Suppressor macrophage treated with lipopolysaccharide for 4 hours (primary cell): ENCODE measurements at places on chromosomes 3 and 15.

DNA sequence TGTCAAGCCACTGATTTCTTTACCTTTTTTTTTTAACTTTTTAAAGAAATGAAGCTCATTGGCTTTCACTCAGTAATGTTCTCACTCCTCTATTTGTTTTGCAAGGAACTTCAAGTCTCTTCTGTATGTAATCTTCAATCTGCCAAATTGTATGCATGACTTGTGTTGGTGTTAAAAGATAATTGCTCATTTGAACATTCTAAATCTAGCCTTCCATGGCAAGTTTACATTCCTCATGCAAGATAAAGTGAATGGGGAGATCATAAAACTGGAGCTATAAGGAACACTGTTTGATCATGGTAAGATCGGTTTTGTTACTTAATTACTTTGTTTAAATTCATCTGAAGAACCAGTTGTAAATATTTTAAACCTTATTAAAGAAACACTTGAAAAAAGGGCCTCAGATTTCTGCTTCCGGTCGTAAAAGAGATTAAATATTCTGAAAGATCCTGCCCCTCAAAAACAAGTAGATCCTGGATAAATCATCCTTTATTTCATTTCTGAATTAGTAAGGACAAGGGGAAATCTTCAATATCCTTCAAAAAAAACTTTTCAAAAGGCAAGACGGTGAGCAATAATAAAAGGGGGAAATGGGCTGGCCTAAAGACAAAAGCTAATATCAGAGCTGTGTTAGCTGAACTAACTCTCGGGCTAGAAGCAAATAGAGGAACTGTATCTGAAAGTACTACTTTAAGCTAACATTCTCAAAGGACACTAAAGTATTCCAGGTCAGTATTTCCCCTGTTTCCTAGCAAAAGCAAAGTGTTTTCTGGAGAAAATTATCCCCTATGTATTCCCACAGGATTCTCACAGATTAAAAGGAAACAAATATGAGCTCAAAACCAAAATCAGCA, 107.0 kb upstream of the ATP11B start:
- peak; percentile 3 for DNase-seq

DNA sequence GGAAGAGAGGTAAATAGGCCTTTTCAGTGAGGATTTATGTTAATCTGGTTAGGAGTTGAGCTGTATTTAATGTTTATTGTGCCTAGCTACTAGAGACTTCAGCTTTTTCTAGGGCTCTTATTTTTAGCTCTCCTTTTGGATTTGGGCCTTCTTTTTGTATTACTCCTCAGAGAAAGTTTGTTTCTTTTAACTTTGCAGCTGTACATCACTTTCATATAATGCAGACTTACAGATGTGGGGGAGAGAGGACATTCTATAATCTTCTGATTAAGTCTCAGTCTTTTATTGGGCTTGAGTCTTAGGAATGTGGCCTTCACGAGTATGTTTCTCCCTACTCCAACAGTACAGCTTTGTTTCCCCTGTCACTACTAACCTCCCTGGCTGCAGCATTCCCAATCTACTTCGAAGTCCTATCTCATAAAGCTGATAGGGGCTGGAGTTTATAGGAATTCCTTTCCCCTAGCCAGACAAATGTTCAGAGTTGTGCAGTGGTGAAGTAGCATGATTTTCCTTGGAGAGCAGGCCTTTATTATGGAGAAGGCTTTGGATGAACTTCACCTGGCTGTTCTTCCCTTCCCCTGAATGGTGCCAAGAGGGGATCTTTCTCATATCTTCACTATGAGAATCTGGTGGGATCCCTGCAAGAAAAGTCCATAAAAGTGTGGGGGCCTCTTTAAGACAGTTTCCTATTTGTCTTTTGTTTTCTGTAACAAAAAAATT, 82.2 kb upstream of the CBLB start:
- no peak for DNase-seq

DNA sequence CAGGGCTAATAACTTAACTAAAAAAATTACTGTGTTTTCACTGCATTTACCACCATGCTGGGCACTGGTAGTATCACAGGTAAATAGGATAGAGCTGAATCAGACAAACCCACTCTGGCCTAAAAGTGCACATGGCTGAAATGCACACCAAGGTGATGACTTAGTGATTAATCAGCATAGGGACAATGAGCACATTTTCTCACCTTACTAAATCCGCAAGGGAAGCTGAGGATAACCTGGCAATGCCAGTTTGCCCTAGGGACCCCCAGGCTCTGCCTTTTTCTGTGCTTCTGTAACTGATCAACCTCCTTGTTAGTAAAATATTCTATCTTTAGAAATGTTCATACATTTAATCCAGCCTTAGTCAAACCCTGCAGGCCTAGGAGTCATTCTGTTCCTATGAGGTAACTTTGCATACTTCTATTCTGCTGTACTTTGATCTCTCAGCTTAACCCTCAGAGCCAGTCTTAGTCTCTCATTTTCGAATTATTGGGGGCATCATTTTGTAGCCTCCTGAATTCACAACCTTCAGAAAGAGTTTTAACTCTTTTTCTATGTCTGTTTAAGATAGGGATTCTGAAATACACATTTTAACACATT, 562.9 kb upstream of the KCNMB2 start:
- DNase-seq: no peak

DNA sequence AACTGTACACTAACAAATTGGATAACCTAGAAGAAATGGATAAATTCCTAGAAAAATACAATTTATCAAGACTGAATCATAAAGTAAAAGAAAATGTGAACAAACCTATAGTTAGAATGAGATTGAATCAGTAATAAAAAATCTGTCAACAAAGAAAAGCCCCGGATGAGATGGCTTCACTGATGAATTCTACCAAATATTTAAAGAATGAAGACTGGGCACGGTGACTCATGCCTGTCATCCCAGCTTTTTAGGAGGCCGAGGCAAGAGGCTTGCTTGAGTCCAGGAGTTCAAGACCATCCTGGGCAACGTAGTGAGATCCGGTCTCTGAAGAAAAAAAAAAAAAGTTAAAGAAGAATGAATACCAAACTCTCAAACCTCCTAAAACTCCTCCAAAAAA, 17.7 kb upstream of the AP4E1 start:
- no peak for DNase-seq

GRCh38 chr3:167749209-167749608, 13.7 kb downstream of the SERPINI1 start:
- no peak for DNase-seq

GRCh38 chr3:141360888-141361598, 7.3 kb upstream of the ZBTB38 start:
- DNase-seq: peak; percentile 73

GRCh38 chr3:138439646-138440045, 5.2 kb downstream of the ESYT3 start:
- no peak for DNase-seq

- DNase-seq: no peak
These were observed 135.8 kb downstream of the RPL22L1 start for GRCh38 chr3:170734043-170734734.

GRCh38 chr3:167958141-167958540, 137.6 kb downstream of the GOLIM4 start:
- no peak for DNase-seq

GRCh38 chr3:280681-281080, 84.1 kb downstream of the CHL1 start:
- DNase-seq: no peak

GRCh38 chr3:63679186-63679585, 26.7 kb downstream of the SNTN start:
- peak; percentile 6 for DNase-seq

- DNase-seq: peak; percentile 72
These were observed 58.9 kb downstream of the MYO1E start for GRCh38 chr15:59313641-59314332.

DNA sequence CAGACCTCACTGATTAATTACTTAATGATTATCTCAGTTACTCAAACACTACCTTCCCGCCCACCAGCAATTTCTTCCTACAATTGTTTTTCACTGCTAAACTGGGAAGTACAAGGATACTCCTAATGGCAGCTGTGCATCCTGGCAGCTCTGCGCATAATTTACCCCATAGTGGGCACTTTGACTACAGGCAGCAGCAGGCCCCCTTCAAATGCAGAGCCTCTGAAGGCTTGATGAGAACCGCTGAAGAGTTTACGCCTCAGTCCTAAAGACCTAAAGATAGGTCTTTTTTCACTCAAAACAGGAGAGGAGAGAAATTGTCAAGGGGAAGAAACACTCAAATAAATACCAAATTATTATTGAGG, 10.7 kb downstream of the CCDC32 start:
- DNase-seq: no peak

GRCh38 chr3:79368403-79368802, 399.4 kb downstream of the ROBO1 start:
- no peak for DNase-seq

GRCh38 chr3:29554566-29554965, 273.7 kb downstream of the RBMS3 start:
- no peak for DNase-seq

DNA sequence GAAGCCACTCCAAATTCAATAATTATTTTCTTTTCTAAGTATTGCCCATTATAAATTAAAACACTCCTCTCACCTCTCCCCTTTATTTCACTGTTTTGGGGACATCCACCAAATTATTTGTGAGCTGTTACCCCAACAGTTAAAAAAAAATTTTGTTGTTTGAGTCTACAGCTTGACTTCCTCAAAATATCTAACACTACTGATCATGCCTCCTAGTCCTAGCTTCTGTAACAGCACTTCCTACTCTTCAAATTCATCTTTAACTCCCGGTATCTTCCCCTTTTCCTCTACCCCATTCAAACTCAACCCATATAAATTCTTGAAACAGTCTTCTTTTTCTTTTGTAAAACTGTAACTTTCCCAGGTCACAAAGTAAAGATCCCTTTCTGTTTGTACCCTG, 15.9 kb downstream of the PARL start:
- DNase-seq: peak; percentile 48

DNA sequence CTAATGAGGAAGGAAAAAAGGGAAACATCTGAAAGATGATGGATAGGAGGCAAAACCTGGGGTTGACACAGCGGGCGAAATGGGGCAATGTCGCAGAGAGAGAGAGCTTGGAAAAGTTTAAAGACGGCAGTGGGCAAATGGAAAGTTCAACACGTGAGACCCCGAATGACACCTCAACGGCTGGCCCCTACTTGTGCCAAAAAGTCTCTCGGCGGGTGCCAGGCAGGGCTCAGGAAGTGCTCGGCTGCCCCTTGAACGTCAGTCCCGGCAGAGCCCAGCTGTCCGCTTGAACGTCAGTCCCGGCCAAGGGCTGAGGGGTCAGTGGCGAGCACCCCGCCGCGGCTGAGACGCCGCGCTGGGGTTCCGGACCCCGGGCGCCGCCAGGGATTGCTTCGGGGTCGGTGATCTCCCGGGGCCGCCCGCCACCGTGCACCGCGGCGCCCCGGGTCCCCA, 658 bp downstream of the EOGT start:
- peak; percentile 61 for DNase-seq

DNA sequence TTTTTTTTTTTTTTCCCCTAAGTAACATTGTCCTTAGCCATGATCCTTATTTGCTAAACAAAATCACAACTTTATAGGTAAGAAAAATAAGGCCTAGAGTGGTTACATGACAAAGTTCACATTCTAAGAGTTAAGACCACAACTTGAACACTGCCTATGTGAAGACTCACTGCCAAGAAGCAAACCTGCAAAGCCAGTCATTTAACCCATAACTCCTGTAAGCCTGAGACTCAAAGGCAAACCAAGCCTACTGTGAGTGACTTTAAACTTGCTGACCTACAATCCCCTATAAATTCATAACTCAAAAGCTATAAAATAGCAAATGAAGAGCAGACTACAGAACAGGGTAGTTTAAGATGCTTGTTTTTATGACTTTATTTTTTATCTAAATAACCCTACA, 12.9 kb upstream of the ANKRD28 start:
- DNase-seq: no peak

GRCh38 chr3:112047264-112047663, 12.7 kb downstream of the TMPRSS7 start:
- DNase-seq: no peak

GRCh38 chr3:28859897-28860296, 421.0 kb upstream of the RBMS3 start:
- DNase-seq: no peak

DNA sequence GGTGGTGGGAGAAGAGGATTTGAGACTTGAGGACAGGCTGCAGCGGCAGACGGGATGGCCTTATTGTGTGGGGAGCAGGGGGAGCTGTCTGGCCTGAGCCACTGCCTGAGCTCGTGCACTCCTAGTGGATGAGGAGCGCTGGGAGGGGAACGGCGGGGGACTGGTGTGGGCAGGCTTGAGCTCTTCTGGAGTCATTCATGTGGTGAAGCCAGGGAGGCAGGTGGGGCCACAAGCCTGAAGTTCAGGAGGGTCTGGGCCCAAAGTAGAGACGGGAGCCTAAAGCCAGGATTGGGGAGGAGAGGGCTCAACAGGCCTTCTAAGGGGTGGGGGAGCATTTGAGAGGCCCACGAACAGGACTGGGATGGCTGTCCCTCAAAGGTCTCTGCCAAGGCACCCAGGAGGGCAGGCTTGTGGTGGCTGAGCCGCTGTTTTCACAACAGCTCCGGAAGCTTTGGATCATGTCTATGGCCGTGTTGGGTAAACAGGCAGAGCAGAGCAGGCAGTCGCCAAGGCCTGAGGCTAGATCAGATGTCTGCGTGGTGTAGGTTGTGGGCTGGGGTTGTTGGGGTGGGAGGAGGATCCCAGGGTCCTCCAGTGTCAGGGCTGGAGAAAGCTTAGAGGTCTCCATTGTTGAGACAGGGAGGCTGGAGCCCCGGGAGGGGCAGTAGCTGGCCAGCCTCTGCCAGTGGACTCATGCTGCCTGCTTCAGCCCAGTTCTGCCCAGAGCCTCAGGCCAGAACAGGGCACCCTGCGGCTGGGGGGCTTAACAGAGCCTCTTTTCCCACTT, 8.2 kb downstream of the PRKCD start:
- peak; percentile 54 for DNase-seq

- no peak for DNase-seq
These were observed 11.2 kb downstream of the EBLN2 start for GRCh38 chr3:73072634-73073033.

DNA sequence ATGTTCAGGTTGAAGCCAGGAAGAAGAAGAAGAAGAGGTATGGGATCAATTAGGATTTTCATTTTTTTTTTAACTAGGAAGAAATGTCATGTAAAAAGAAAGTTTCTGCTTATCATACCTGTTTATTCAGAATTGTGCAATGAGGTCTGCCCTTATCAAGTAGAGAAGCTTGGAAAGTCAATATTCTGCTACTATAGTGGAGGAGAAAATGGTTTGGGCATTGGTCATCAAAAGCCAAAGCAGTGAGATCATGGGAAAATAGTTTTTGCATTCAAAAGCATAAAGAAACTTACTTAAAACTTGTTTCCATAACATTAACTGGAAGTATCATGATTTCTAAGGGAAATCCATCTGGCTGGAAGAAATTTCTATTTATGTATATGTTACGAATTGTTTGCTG, 1239.2 kb downstream of the NSUN3 start:
- DNase-seq: no peak

- DNase-seq: no peak
These were observed 2.0 kb upstream of the ZBTB47 start for GRCh38 chr3:42651248-42652091.

GRCh38 chr15:60346653-60347052, 51.1 kb downstream of the ANXA2 start:
- no peak for DNase-seq

- no peak for DNase-seq
These were observed 259.2 kb downstream of the C3orf38 start for GRCh38 chr3:88408935-88409334.
